ENCODE measurements at places on chromosomes 2 and 18.

DNA sequence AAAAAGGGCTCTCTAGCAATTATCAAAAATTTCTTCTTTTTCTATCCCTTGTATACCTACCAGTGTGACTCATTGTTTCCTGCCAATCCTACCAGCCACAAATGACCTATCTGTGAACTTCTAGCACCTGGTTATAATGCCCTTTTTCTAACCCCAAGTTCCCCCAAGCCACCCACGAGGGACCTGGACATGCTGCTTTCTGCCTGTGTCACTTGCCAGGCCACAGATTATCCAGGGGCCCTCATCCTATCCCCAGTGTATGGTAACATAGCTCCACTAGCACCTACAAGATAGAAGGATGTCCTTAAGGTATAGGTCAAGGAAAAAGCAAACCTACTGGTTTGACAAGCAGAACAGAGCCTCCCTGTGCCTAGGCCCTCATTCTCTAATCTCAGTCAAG is 26.8 kb downstream of the AAK1 start:
- H3K27ac ChIP-seq: peak overlapping the region; percentile 44
- no peak overlapping the region for H3K4me3 ChIP-seq
- DNase-seq: no peak
- H3K36me3 ChIP-seq: peaks cover 17% of the 10 kb centered on the region
- peaks cover 43% of the 10 kb centered on the region for H3K4me1 ChIP-seq

DNA sequence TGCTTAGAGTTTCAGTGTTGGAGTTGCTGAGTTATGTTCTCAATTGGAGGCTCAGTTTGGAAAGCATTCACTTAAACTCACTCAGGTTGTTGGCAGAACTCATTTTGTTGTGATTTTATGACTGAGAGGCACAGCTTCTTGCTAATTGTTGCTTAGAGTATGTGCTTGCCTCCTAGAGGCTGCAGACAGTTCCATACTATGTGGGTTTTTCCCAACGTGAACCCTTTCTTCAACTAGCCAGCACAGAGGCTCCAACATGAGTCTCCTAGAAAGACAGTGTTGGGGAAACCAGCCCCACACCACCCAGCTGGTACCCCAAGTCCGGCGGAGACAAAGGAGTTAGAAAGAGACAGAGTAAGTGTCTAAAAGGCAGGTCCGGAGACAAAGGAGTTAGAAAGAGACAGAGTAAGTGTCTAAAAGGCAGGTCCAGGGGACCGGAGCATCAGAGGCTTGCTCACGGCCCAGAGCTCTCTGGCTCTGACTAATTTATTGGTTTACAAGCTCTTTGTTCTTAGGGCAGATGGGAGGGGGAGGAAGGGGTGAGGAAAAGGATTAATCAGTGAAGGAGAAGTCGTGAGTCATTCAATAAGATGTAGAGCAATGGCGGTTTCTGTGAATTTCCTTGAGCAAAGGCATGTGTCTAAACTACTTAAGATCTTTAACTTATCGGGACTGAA is 999.7 kb upstream of the LRRTM1 start:
- H3K36me3 ChIP-seq: no peaks in the 10 kb centered on the region
- no peak overlapping the region for H3K4me3 ChIP-seq
- no peak for DNase-seq
- H3K27ac ChIP-seq: no peak overlapping the region
- no peaks in the 10 kb centered on the region for H3K4me1 ChIP-seq

- H3K36me3 ChIP-seq: no peaks in the 10 kb centered on the region
- H3K27me3 ChIP-seq: no peaks in the 10 kb centered on the region
- DNase-seq: no peak
Measured at GRCh38 chr2:133943108-133943507, 310.8 kb upstream of the MGAT5 start.

DNA sequence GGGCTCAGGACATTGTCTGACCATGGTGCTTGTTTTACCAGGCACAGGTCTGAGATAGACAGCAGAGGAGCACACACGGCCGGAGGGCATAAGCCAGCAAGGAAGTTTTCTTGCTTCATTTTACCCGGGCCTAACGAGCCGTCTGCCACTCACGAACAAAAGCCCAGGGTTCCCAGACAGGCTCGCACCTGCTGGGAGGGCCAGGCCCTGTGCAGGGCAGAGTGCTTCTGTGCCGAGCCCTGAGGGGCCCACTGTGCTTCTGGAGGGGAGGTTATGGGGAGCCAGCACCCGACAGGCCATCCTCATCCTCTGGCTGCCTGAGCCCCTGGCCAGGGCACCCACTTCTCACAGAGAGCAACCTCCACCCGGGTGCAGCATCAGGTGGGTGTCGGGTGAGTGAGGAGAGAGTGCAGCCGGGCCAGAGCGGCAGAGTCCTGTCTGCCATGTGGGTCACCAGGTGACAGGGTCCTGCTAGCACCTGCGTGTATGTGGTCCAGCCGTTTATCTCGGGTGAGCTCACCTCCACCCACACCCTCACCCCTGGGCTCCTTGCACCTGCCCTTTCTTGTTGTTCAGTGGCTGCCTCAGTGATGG is 297.9 kb downstream of the NDUFA10 start:
- H3K36me3 ChIP-seq: no peaks in the 10 kb centered on the region
- peaks cover 5% of the 10 kb centered on the region for H3K4me1 ChIP-seq
- no peak overlapping the region for H3K27ac ChIP-seq
- H3K27me3 ChIP-seq: no peaks in the 10 kb centered on the region
- H3K4me3 ChIP-seq: no peak overlapping the region

GRCh38 chr18:79506191-79507075 is 110.7 kb downstream of the NFATC1 start:
- H3K4me1 ChIP-seq: peaks cover 24% of the 10 kb centered on the region
- H3K4me3 ChIP-seq: peak overlapping the region; percentile 42
- DNase-seq: no peak
- H3K36me3 ChIP-seq: peaks cover 3% of the 10 kb centered on the region
- H3K27me3 ChIP-seq: no peaks in the 10 kb centered on the region

- H3K36me3 ChIP-seq: no peaks in the 10 kb centered on the region
- H3K27me3 ChIP-seq: no peaks in the 10 kb centered on the region
Measured at GRCh38 chr2:231991664-231992063, 30.2 kb downstream of the DIS3L2 start.

- H3K27me3 ChIP-seq: no peaks in the 10 kb centered on the region
- no peaks in the 10 kb centered on the region for H3K36me3 ChIP-seq
- no peaks in the 10 kb centered on the region for H3K4me1 ChIP-seq
- no peak overlapping the region for H3K27ac ChIP-seq
Measured at GRCh38 chr2:80293039-80293438, 11.5 kb downstream of the LRRTM1 start.

GRCh38 chr18:48324651-48325050 is 84.5 kb downstream of the ZBTB7C start:
- H3K27ac ChIP-seq: no peak overlapping the region
- no peak overlapping the region for H3K4me3 ChIP-seq
- H3K36me3 ChIP-seq: no peaks in the 10 kb centered on the region
- H3K4me1 ChIP-seq: no peaks in the 10 kb centered on the region
- no peak for DNase-seq

- no peaks in the 10 kb centered on the region for H3K4me1 ChIP-seq
- H3K36me3 ChIP-seq: no peaks in the 10 kb centered on the region
- H3K27me3 ChIP-seq: no peaks in the 10 kb centered on the region
- no peak for DNase-seq
Measured at GRCh38 chr18:59657012-59657411, 40.2 kb downstream of the CCBE1 start.

DNA sequence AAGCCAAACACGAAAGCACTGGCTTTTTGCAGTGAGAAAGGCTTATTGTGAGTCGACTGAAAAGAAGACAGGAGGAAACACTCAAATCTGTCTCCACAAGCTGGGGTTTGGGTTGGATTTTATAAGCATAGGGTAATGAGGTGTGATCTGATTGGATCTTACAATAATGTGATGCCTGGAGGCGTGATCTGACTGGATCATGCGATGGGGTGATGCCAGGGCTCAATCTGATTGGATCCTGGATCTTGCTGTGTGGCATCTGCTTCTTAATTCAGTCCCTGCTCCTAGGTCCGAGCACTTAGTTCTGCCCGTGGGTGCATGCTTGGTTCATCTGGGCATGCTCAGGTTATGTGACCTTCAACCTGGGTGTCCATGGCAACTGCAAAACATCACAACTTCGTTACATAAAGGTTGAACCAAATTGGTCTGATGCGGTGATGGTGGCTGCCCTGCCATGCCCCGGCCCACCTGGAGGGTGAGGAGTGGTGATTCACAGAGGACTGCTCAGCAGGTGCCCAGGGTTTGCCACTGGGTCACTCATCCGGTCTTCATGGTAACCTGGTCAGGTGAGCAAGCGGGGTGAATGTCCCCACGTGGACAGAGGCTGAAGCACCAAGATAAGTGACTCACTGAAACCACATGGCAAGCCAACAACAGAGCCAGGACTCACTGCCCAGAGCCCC is 111.0 kb downstream of the KCNF1 start:
- H3K4me3 ChIP-seq: no peak overlapping the region
- H3K36me3 ChIP-seq: no peaks in the 10 kb centered on the region
- no peaks in the 10 kb centered on the region for H3K27me3 ChIP-seq

GRCh38 chr2:23465936-23466335 is 81.0 kb downstream of the KLHL29 start:
- H3K4me1 ChIP-seq: no peaks in the 10 kb centered on the region
- H3K36me3 ChIP-seq: no peaks in the 10 kb centered on the region
- DNase-seq: no peak
- no peak overlapping the region for H3K27ac ChIP-seq

GRCh38 chr18:36567800-36568199 is 261.0 kb downstream of the TPGS2 start:
- no peak for DNase-seq
- H3K27me3 ChIP-seq: peaks cover 5% of the 10 kb centered on the region
- H3K4me1 ChIP-seq: no peaks in the 10 kb centered on the region
- no peaks in the 10 kb centered on the region for H3K36me3 ChIP-seq

DNA sequence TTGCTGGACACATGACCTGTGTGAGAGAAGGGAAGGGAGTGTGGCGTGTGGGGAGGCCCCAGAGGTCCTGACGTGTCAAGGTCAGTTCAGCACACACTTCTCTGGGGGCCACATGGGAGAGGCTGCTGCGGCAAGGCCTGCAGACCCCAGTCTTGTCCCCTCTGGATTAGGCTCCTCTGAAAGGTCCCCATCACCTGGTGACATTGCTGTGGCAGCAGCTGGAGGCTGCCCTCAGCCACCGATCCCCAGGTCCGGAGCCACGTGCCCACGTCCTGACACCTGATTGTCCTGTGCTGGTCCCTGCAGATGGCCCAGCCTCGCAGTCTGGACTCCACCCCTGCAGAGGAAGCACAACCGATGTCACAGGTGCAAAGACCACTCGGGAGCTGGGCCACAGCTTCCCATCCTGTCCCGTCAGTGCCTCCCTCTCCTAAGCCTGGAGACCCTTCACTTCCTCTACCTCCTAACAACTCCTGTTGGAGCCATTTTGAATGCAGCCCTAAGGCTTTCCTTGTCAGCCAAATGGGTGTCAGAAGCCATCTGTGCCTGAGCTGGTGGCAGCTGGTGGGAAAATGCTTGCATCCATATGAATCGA is 12.7 kb downstream of the TMEM177 start:
- H3K4me3 ChIP-seq: no peak overlapping the region
- H3K4me1 ChIP-seq: peaks cover 28% of the 10 kb centered on the region
- H3K27ac ChIP-seq: no peak overlapping the region
- peaks cover 21% of the 10 kb centered on the region for H3K36me3 ChIP-seq

- H3K4me3 ChIP-seq: no peak overlapping the region
- H3K27ac ChIP-seq: no peak overlapping the region
- no peaks in the 10 kb centered on the region for H3K27me3 ChIP-seq
- no peaks in the 10 kb centered on the region for H3K36me3 ChIP-seq
Measured at GRCh38 chr2:124530203-124530602, 505.1 kb downstream of the CNTNAP5 start.

- DNase-seq: no peak
- no peak overlapping the region for H3K4me3 ChIP-seq
- no peaks in the 10 kb centered on the region for H3K4me1 ChIP-seq
- H3K27me3 ChIP-seq: peaks cover 21% of the 10 kb centered on the region
Measured at GRCh38 chr2:105447476-105447875, 48.6 kb upstream of the FHL2 start.
